Glutamatergic neuron (in vitro differentiated cells): ENCODE measurements at places on chromosomes 7 and 10. TPM values are rescaled to one million over a fixed set of nuclear protein-coding genes. Genes with fewer than 3 reads are reported as not detected.

DNA sequence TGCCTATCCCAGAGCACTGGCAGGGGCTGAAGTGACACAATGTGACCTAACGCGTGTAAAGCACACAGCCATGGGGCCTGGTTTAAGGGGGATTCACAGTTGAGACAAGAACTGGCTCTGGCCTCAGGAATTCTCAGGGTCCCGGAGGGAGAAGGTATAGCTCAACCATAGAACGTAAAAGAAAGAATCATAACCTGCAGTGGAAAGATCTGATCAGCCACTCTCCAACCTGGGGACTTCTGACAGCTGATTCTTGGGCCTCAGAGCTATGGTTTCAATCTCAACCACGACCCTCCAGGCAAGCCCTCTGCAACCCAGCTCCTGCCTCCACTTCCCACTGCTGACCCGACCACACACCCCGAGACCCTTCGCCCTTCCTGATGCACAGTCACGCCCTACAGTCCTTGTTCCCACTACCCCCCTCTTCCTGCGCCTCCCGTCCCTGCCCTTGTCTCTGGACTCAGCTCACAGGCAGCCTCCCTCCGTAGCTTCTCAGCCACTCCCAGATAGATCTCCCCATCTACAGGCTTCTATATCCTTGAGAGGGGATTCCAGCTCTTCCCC is 245.2 kb downstream of the BUB3 start:
- DNase-seq: no peak

DNA sequence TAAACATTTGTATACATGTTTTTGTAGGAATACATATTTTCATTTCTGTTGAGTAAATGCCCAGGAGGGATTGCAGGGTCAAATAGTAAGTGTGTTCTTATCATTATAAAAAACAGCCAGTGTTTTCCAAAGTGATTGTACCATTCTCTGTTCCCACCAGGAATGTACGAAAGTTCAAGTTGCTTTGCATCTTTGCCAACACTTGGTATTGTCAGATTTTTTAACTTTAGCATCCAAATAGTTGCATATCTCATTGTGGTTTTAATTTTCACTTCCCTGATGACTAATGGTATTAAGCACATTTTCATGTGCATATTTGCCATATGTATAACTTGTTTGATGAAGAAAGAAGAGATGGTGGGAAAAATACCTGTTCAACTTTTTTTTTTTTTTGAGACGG is 213.9 kb downstream of the ZNF365 start:
- no peak for DNase-seq

DNA sequence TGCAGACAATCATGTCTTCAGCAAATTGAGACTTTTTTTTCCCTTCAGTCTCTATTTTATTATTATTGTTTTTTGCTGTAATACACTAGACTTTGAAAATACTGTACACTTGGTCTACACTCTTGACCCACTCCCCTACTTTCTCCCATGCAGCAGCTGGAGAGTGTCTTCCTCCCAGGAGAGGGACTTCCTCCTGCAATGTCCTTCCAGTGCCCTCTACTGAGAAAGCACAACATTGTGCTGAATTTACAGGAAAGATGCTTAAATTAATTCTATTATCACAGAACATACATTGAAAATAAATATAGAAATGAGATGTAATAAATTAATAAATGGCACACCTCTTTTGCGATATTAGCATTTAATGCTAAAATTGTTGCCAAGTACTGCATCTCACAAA is 411.3 kb downstream of the CCSER2 start:
- no peak for DNase-seq

DNA sequence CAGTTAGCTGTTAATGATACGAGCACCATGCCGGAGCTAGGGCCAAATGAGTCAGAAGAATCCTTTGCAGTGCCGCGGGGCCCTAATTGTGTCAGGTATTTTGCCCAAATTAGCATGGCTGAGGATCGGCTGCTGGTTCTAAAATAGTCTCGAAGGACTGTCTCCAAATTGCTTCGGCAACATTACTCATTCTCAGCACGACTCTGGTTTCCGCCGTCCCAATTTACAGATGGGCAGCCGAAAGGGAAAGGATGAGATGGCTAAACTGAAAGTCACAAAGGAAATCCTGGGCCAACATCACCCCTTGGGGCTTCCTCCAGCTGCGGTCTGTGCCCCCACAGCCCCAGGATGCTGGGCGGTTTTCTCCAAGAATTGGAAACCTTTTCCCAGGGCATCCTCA is 351.4 kb downstream of the PAXIP1 start:
- DNase-seq: no peak

DNA sequence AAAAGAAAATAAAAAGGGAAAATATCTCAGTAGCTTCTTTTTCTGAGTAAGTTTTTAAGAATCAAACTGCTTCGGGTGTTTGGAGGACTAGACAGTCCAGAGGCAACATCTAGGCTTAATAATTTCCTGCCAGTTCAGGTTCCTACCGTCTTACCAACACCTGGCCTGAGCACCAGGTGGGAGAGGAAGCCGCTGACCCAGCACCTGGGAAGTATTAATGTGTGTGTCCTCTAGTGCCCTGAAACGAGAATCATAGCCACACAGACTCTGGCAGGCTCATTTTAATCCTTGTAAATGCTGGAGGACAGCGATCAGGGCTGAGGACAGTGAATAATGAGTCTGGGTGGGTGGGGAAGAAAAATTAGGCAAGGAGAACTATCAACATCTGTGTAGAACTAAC is 137.4 kb downstream of the ZNF438 start:
- DNase-seq: no peak

DNA sequence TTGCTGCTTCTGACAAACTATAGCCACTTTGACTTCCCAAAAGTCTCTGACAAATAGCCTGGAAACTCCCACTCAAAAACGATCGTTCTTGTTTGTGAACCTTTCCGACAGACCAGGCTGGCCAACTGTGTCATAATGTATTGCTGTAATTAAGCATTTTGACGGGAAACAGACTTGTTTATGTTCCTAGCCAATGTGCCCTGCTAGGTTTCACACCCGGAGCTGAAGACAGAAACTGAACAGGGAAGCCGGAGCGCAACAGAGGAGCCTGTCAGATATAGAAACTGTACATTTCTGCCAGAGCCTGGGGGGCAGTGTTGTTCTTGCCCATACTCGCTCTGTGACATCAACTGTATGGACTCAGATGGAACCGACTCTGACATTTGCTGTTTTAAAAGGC is 55.3 kb upstream of the C7orf33 start:
- DNase-seq: no peak

GRCh38 chr7:25180592-25180923 is 47.7 kb downstream of the NPVF start:
- DNase-seq: no peak

- DNase-seq: no peak
Observed at GRCh38 chr10:127525686-127526085, 23.4 kb upstream of the NPS start.

DNA sequence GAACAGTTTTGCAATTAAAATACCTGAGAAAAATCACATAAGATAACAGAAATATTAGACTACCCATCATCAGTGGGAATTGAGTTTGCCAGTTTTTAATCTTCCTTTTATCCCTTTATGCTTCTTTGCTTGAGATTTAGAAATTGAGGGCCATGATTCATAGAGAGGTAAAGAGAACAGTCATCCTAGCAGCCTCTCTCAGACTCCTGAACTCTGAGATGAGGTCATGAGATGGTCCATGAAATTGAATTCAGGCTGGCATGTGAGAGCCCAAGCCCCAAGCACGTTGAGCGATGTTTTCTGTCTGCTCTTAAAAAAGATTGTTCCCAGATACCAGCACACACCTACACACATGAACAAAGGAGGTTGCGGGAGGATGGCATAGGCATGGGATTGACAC is 91.1 kb downstream of the CREB5 start:
- DNase-seq: no peak

DNA sequence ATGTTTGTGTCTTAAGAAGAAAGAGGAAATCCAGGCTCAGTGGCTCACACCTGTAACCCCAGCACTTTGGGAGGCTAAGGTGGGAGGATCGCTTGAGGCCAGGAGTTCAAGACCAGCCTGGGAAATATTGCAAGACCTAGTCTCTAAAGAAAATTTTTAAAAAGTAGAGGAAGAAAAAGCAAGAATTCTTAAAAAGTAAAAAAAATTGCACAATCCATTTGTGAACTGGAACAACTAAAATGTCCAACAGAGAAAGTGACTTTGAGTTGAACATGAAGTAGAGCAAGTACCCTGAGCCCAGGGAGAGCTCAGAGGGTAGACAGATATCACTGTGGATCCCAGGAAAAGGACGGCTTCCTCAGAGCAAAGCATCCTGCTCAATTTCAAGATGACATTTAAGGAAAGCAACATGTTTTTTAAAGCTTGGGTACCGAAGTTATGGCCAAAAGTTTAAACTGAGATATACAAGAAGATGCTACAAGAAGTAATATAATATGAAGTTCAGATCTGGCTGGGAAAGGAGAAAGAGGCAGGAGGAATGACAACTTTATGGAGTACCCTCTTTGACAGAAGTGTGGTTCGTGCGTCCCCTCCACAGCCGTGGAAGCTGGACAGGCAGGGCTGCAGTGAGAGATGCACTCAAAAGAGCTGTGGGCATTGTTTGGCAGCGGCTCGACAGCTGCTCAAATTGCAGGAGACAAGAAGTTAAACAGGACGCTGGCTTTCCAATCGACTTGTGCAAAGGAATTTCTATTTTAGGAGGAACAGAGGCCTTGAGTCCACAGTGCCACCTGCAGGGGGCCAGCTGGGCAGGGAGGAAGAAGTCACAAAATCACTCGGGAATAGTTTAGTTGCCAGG is 201.3 kb downstream of the JCAD start:
- DNase-seq: no peak

DNA sequence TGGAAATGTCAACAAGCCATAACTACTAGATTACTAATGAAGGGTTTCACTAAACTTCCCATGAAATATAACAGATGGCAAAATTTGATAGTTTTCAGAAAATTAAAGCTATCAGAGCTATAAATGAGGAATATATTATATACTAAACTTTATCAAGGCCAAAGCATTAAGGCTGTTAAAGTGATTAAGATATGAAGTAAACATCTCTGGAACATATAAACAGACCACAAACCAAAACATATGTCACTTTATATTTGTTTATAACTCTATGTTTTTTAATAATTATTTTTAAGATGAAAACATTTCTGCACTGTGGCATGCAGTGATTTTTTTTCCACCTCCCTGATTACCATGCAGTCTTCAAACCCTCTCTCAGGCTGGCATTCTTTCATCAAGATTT is 120.2 kb downstream of the REEP3 start:
- no peak for DNase-seq

GRCh38 chr10:20990604-20991003 is 93.5 kb upstream of the NEBL start:
- DNase-seq: no peak

Gene ZNF33B
- total RNA-seq: 37.5 TPM

Gene PNLIPRP3
- total RNA-seq: not detected

Gene PRF1
- 2.6 TPM for total RNA-seq

Gene HOXA6
- not detected for total RNA-seq

Gene LAMB1
- 326 TPM for total RNA-seq
